ENCODE measurements at places on chromosomes 4 and X. TPM values are rescaled to one million over a fixed set of nuclear protein-coding genes. Genes with fewer than 3 reads are reported as not detected.

LANCL3 gene
- total RNA-seq, result 0.75 TPM

ABCG2 gene
- total RNA-seq, result 4.4 TPM

CSAG2 gene
- not detected for total RNA-seq

C4orf54 gene
- 1.3 TPM for total RNA-seq

RPL34 gene
- 534 TPM for total RNA-seq

Data from cardiac septum (tissue), 1 donor.